ENCODE measurements at places on chromosomes 7 and 10. TPM values are rescaled to one million over a fixed set of nuclear protein-coding genes. Genes with fewer than 3 reads are reported as not detected.

DNA sequence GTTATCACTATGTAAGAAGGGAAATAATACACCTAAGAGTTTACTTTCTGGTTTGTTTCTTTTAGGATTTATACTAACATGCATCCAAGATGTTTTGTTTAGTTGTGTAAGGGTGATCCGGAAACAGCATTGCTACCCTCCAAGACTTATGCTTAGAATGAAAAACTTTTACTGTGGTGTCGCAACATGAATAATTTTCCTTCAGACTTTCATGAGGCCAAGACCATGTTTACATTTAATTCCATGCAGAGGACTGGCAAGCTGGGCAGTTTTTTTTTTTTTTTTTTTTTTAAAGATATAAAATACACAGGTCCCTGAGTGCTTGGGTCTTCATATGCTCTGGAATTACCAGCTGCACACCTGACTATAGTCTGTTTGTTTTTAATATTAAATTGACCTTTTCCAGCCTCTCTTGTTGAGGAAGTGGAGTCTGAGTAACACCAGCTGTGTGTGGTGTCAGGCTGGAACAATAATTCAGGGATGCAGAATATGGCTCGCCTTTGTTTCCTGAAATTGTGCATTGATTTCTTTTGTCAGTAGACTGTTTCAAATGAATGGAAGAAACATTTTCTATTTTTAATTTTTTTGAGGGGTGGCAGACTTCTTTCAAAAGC lies 81.7 kb downstream of the ST7 start:
- no peak overlapping the region for H3K27ac ChIP-seq
- no peaks in the 10 kb centered on the region for H3K27me3 ChIP-seq
- H3K4me3 ChIP-seq = no peak overlapping the region
- no peak for DNase-seq
- H3K36me3 ChIP-seq = no peaks in the 10 kb centered on the region

GRCh38 chr7:631964-632830 lies 94.3 kb upstream of the DNAAF5 start:
- no peak for DNase-seq
- H3K27me3 ChIP-seq = no peaks in the 10 kb centered on the region
- H3K4me1 ChIP-seq = peaks cover 4% of the 10 kb centered on the region
- no peaks in the 10 kb centered on the region for H3K36me3 ChIP-seq

GRCh38 chr10:47442351-47442750 lies 41.6 kb downstream of the ANXA8 start:
- no peaks in the 10 kb centered on the region for H3K36me3 ChIP-seq
- H3K4me1 ChIP-seq = no peaks in the 10 kb centered on the region
- H3K4me3 ChIP-seq = no peak overlapping the region
- no peak overlapping the region for H3K27ac ChIP-seq
- DNase-seq = no peak

Gene SERPINE1
- total RNA-seq = 0.11 TPM

Gene SKIDA1
- total RNA-seq = 0.22 TPM

Gene SEM1
- total RNA-seq = 17.4 TPM

Gene METTL27
- total RNA-seq = 1.6 TPM

DNA sequence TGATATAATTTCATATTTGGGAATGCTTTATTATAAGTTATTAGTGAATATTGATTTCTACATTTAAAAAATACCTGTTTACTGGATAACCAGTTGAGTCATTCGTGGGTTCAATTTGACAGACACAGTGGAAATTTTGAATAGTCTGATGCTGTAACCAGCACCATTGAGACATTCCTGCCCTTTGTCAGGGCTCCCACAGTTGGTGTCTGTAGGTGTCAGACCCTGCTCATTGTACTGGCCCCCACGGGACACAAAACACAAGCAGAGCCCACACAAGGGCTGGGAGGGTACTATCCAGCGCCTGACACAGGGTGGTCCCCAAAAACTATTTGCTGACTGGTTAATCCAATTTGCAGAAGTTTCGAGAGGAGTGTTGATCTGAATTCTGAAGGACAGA lies 35.9 kb downstream of the EEPD1 start:
- H3K4me1 ChIP-seq = peaks cover 3% of the 10 kb centered on the region
- no peaks in the 10 kb centered on the region for H3K27me3 ChIP-seq
- H3K4me3 ChIP-seq = no peak overlapping the region
- no peak for DNase-seq
- H3K36me3 ChIP-seq = no peaks in the 10 kb centered on the region

- H3K4me1 ChIP-seq = no peaks in the 10 kb centered on the region
- no peak overlapping the region for H3K4me3 ChIP-seq
- H3K27me3 ChIP-seq = no peaks in the 10 kb centered on the region
- DNase-seq = no peak
- no peaks in the 10 kb centered on the region for H3K36me3 ChIP-seq
Measured at GRCh38 chr7:101898106-101898505, 80.7 kb downstream of the CUX1 start.
